Right ventricle myocardium inferior (tissue), 1 donor: ENCODE measurements at places on chromosomes 2 and 18. TPM values are rescaled to one million over a fixed set of nuclear protein-coding genes. Genes with fewer than 3 reads are reported as not detected.

- no peak for DNase-seq
Measured at GRCh38 chr2:42602218-42602875, 33.9 kb downstream of the MTA3 start.

DNA sequence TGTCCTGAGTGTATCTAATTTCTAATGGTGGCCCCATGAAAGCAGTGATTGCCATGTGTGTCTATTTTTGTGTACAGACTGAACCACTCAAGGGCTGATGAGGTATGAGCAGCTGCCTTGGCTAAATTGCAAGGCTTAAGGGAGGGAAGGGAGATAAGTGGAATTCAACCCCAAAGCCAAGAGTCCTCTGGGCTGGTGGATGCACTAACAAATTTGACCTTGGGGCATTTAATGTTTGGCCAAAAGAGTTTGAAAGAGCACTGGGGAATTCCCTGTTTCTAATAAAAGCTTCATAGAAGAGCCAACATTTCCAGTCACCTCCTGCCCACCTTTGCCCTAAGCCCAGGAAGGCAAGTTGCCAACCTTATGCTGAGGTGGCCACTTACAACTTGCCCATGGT, 172.1 kb downstream of the SETBP1 start:
- no peak for DNase-seq

- no peak for DNase-seq
Measured at GRCh38 chr18:79466591-79466990, 70.9 kb downstream of the NFATC1 start.

DNA sequence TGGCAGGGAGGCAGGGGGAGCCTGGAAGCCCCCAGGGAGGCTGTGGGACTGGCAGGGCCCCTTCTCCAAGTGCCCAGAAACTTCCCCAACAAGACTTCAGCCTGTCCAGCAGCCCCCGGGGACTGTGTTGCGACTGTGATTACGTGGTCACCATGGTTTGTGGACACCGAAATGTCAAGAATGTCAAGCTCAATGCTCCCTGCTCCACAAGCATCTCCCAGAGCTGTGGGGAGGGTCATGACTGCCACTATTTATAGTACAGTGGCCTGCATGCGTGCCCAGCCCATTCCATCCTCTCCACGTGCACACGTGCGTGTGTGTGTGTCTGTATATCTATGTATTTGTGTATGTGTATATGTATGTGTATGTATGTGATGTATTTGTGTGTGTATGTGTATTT, 93.8 kb upstream of the MBOAT2 start:
- DNase-seq, result no peak

- DNase-seq, result no peak
Measured at GRCh38 chr2:54058449-54058848, 57.0 kb upstream of the ACYP2 start.

DNA sequence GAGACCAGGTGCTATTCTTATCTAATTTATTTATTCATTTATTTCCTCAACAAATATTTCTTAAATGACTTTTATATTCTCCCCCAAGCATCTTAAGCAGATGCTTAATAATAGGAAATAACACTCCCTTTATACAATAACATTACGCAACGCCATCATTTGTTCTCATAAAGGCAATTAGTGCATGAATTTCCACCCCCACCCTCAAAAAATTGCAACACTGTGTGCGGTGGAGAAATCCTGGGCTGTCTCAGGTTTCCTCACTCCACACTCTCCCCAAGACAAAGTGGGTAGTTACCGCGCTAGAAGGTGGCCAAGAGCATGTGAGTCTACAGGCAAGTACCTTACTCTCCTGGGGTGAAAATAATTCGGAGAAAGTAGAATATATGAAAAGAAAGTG, 37.0 kb upstream of the CTDP1 start:
- DNase-seq, result no peak

DNA sequence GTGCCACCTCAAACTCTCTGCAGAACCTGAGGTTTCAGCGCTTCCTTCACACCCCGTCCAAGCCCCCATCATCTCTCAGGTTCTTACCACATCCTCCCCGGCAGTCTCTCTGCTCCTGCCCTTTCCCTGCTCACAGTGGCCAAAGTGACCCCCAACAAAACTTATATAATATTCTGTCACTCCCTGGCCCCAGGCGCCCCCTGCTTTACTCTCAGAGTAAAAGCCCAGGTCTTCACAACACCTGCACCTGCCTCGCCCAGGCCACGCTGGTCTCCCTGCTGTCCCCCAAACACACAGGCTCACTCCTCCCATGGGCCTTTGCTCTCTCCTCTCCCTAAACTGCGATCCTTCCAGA, 6.4 kb downstream of the ITGB1BP1 start:
- no peak for DNase-seq

DNA sequence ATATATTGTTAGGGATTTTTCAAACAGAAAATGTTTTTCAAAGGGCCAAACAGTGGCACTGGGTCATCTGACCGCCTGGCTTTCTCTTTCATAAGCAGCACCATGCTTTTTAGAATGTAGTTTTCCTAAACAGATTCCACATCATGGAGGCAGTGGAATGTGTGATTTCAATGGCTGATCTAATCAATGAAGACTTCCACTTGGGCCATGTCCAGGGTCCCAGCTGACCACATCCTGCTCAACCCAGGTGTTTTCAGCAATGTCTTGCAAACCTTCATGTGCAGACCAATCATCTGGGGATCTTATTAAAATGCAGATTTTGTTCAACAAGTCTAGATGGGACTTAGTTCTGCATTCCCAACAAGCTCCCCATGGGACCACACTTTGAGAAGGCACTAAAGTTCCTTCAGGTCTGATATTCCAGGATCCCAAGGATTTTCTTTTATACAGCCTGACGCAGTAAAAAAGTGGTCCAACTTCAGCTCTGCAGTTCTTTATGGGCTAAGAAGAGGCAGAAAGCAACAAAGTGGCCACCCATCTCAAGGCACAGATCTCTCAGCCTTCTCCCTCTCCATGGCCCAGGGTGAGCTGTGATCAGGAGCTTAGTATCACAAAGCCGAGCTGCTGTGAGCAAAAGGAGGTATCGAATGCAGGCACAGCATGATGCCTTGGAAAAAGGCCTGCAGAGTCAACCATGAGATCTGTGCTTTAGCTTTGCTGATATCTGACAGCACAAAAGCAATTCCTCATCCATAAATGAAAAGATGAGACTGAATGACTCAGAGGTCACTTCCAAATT, 3.7 kb downstream of the ALKAL2 start:
- DNase-seq, result no peak

GRCh38 chr18:26470011-26470637, 78.2 kb downstream of the KCTD1 start:
- no peak for DNase-seq

GRCh38 chr2:191521608-191522208, 156.2 kb upstream of the NABP1 start:
- no peak for DNase-seq

DNA sequence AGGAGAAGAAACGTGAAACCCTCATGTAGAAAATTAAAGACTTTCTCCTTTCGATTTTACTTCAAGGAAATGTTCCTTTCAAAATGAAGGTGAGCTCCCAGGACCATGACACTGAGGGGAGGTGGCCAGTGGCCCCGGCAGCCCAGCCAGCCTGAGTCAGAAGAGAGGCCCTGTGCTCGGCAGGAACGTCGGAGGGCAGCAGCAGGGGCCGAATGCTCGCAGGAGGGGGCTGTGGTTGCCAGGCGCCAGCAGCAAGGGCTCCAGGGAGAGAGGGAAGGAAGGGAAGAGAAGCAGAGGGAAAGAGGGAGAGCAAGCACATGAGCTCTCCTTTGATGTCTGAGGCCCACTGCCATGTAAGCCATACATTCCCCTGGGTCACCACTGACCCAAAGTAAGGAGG, 73.3 kb upstream of the ACKR3 start:
- no peak for DNase-seq

Gene SCN1A
- total RNA-seq, result 0.38 TPM

DNA sequence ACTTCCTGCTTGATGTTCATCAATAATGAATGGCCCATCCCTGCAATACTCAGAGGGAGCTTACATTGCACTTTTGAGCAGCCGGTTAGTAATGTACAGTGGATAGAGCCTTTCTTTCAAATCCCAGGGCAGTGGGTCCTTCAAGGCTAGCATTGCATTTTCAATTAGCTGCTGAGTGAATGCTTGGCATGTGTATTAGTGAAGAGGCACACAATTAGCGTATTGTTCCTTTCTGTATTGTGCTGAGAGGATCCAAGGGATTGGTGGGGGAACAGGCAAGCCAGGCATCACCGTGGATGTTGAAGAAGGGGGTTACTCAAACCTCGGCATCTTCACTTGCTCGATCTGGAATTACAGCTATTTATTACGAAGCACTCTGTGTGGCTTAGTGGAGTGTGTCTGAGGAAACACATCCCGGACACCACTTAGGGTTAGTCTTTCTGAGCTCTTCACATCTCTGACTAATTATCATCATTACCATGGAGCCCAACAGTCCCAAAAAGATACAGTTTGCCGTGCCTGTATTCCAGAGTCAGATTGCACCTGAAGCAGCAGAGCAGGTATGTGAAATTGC, at the start of gene PPP1R1C:
TSS of gene PPP1R1C (plus strand) at position 222 of the 574 bp plus-strand sequence. CDS start at position 480, 258 bp downstream.
- no peak for DNase-seq

Gene CYRIA
- 5.1 TPM for total RNA-seq

Gene SEPTIN2
- 150 TPM for total RNA-seq

DNA sequence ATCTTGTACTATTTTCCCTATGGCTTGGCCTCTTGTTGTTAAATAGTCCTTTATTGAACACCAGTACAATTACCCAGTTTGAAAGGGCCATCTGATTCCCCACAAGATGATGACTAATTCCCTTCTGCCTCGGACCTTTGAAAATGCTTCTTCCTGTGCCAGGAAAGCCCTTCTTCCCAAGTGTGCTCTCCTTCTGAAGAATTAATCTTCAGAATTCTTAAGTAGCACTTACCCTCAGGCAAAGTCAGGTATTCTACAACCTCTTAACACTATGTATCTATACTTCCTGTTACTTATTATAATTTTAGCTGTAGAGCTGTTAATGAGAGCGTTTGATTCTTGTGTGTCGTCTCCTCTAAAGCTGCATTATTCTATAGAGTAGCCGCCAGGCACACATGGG, 28.6 kb upstream of the MEX3C start:
- no peak for DNase-seq
